ENCODE measurements at places on chromosomes 12 and 14.
A peak's percentile ranks its signal among the peaks of the same experiment; 100 is the strongest.

DNA sequence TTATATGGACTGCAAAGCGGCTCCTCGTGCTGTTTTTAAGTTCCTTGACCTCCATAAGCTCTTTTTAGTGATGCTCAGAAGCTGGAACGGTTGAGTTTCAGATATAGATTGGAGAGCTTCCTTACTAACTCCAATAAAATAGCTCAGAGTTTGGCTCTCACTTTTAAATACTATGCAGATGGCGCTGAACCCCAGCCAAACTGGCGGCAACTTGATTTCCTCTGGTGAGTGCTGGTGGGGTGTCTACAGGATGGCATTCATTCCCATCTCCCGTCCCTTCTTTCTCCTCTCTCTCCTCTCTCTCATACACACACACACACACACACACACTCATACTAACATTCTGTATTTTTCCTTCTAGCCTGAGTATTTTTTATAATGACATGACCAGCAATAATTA is 346.3 kb downstream of the ETNK1 start:
- DNase-seq: no peak

- DNase-seq: no peak
Observed at GRCh38 chr12:127685931-127686330, 581.0 kb upstream of the TMEM132C start.

DNA sequence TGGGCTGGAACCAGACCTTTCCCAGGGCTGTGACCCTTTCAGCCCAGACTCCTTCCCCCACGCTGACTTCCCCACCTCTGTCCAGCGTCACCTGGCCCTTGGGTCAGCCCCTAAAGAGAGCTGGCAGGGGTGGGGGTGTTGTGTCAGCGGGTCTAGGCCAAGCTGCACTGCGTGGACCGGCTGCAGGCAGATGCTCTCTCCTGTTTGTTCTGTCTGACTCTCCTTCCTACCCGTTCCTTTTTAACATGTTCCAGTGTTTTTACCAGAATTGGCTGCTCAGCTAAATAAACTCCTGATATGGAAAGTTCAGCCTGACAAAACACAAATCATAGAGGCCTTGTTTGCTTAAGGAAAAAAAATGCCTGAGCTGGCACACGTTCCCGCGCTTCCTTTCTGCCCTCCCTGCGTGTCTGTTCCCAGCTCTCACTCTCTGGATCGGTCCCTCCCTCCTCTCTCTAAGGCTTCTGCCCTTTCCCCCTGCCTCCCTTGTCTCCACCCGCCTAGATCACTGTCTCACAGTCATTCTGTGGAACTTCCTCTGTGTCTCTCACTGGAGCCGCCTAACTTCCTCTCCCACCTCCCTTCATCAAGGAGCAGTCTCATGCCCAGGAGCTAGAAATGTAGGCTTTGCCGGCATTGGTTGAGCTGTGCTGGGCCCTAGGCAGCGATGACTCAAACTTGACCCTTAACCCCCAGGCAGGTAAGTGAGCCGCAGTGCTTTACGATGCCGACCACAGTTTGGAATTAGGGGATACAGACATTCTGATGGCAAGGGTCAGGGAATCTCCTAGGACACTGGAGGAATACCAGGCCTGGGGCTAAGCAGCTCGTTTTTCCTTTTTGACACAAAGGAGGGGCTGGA is 15.5 kb upstream of the MLXIP start:
- peak; percentile 64 for DNase-seq

GRCh38 chr14:50864946-50865345 is 6.9 kb upstream of the ABHD12B start:
- DNase-seq: no peak

DNA sequence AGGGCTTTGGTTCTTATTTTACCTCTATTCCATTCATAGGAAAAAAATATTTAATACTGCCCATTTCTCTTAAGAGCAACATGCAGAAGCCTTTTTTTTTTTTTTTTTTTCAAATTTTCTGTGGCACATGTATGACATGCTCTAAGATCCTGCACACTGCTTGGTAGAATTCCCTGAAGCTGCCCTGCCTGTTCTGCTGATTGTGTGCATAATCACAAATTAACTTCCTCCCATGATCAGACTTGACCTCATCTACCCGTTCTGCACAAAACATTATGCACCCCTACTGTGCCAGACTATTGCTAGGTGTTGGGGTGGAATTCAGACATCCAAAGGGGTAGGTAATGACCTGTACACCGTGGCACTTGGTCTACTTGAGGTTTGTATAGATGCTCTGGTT is 22.2 kb downstream of the SUDS3 start:
- DNase-seq: no peak

DNA sequence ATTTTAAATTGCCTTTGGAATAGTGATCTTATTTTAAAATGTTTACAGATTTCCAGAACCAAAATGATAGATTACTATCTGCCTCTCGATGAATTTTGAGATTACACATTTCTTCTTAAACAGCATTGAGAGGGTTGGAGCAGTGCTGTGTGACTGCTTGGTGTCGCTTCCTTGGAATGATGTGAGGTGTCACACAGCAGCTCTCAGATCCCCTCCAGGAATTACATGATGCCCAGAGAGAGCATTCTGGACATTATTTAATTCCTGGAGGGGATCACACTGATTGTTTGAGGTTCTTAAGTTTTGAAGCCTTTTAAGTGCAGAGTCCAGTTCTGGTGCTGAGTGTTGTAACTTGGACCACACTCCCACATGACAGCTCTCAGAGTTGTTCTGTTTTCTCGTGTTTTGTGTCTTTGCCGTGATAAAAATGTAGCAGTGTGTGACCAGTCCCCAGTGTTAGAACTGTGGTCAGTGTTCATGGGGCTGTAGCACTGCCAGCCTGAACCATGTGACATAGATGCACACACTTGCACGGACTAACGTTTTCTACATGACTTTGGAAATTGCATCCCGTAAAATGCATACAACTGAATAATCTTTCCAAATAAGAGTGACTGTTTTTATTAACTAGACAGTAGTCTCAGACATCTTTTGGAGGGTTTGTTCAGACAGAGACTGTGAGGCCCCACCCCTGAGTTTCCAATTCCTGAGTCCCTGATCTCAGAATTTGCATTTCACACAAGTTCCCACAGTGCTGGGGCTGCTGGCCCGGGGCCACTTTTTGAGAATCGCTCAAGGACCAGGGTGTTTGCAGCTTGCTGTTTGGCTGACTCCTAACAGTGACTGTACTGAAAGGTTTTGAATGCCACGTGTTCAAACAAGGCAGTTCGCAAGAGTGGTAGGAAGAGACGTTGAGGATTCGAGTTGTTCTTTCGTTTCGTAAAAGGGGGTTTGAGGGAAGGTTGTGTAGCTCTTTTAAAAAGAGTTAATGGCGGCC is 26.0 kb downstream of the XRCC3 start:
- peak; percentile 90 for DNase-seq

DNA sequence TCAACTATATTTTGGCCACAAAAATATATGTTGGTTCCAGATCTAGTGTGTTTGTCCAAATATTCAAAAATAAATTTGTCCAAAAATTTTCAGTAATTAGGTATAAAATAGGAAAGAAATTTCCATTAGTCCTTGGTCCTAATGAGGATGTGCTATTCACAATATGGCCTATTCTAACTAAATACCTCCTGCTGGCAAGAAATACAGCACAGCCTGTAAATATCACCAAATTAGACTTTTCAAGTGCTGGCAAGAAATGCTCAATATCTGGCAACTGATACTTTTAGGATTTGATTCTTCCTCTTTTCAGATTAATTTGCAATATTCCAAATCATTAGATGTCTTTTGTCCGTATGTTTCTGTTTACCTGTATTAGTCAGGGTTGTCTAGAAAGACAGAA is 1446.2 kb downstream of the LRFN5 start:
- no peak for DNase-seq

- no peak for DNase-seq
Observed at GRCh38 chr12:51362747-51363342, 16.4 kb upstream of the CELA1 start.

DNA sequence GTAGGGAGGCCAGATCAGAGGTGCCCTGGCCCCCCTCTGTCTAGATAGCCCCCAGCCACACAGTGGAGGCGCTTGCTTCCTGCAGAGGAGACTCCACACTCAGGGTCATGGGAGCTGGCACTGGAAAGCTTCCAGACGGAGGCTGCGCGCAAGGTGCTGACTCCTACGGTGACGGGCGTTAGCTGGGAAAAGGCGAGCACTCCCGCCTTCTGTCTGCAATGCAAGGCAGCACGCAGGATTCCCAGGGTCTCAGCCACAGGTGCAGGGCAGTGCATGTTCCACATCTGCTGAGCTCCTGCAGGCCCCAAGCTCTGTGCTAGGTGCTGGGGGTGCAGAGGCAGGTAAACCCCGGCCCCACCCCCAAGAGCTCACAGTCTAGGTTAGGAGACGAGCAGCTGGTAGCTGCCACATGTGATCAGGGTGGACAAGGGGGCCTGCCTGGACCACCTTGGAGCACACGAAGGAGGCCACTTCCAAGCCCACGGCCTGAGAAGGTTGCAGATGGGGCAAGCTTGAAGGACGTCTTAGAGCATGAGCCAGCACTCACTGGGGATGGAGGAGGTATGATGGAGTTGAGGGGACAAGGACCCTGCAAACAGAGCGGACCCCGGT is 310.9 kb upstream of the DIO3 start:
- DNase-seq: no peak

DNA sequence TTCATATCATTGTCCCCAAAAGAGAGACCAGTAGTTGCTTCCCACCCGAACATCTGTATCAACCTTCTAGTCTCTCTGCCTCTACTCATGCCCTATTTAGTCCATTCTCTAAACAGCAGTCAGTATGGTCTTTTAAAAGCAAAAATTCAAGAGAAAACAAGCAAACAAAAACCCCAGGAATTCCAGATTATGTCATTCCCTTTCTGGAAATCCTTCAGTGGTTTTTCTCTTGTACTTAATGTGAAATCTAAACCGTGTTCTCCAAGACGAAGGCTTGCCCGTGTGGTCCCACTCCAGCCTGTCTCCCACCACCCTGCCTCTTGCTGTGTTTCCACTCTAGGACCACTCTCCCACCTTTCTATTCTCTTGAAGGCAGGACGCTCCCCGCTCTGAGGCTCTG is 90.8 kb downstream of the TMEM30B start:
- DNase-seq: peak; percentile 73

DNA sequence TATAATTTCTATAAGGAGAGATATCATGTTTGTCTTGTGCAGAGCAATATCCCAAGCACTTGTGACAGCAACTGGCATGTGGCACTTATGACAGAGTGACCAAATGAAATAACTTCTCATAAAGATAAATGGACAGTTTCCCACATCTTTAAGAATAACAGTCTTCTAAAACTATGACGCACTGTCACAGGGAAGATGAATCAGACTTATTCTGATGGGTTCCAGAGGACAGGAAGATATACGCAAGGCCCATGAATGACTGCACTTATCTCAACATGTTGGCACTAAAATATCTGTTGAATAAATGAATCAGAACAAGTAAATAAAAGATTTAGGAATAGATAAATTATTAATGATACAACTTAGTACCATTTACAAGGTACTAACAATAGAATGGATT is 465.8 kb upstream of the SYT1 start:
- no peak for DNase-seq

DNA sequence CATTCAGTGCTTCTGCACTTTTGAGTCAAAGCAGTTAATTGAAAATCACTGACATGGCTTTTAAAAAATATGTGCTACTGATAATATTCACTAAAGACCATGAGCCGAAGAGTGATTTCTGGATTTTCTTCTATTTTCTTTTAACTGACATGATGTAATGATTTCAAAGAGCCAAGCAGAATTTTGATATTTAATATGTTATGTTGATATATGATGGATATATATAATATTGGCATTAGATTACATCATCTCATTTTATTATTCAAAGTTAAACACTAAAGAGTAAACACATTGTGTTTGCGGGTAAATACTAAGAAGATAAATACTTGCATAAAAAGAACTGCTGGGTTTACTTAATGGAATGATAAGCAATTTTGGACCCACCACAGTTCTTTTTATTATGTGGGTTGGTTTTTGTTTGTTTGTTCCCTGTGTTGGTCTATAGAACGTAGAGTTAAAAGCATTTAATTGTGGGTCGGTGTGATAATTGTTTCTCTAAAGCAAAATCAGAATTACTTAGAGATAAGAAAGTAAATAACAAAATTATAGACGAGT is 692 bp downstream of the SPIC start:
- no peak for DNase-seq

DNA sequence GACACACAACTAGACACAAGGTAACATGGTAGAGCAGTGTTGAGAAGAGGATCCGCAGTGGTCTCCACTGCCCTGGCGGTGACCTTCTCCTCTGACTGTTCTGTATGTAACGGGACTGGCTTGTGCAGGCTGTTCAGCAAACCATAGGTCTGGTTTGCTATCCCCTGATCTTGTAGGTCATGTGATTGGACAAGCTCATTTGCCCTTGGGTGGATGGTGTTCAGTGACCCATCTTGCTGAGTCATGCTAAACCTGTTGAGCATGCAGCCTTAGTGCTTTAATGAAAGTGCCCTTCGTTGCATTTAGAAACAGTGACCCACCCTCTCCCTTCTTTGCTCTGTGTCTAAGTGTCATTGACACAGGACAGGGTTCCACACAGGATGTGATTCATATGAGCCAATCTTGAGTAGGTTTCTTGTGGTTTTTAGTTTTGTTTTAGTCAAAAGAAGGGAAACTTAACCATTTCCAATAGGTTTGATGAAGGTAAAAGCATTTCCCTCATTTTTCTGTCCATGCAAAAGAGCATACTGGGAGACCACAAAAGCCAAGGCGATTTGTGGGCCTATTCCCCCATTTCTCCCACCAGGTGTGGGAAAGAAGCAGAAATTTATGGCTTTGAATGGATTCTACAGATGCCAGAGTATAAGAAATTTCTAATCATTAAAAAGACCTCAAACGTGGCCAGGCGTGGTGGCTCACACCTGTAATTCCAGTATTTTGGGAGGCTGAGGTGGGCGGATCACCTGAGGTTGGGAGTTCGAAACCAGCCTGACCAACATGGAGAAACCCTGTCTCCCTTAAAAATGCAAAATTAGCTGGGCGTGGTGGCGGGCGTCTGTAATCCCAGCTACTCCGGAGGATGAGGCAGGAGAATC is 32.6 kb upstream of the HIF1A start:
- peak; percentile 48 for DNase-seq

DNA sequence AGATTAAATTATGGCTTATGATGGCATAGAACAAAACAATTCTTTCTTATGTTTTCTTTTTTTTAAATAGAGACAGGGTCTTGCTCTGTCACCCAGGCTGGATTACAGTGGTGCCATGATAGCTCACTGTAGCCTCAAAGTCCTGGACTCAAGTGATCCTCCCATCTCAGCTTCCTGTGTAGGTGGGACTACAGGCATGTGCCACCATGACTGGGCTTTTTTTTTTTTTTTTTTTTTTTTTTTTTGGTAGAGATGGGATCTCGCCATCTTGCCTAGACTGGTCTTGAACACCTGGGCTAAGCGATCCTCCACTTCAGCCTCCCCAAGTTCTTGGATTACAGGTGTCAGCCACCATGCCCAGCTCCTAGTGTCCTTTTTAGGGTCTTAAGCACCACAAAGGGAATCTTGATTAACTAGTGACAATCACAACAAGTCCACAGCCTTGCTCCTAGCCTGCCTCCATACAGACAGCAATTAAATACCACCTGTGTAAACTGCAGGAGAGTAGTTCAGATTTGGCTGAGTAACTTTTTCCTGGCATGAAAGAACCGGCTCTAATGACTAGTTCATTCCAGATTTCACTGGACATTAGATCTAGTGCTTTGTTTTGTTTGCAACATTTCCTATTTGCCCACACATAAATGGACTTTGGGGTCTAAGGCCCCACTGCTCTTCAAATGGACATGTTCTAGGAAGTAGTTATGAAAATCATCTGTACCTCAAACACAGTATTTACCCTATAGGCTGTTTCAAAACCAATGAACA is 61.6 kb downstream of the SH2B3 start:
- DNase-seq: no peak

Data from astrocyte of the hippocampus (primary cell).